ENCODE measurements at places on chromosomes 2 and 18.

DNA sequence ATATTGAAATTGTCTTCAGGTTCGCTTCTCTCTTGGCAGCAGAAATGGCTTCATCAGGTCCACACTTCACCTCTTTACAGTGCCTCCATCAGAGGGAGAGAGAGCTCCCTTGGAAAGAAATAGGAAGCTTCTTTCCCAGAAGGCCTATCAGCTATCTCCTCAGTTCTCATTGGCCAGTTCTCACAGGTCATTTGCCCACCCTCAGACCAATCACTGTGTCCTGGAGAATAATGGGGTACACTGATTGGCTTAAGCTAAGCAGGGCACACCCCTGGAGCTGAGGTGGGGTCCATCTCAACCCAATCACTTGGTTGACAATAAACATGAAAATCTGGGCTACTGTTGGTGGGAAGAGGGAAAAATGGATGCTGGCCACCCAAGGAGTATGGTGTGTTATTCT is 5.2 kb downstream of the GNLY start:
- no peak for DNase-seq

GRCh38 chr2:145563741-145564615 is 1044.1 kb upstream of the ZEB2 start:
- DNase-seq: peak; percentile 12

GRCh38 chr18:69239849-69240674 is 160.6 kb upstream of the DOK6 start:
- DNase-seq: no peak

DNA sequence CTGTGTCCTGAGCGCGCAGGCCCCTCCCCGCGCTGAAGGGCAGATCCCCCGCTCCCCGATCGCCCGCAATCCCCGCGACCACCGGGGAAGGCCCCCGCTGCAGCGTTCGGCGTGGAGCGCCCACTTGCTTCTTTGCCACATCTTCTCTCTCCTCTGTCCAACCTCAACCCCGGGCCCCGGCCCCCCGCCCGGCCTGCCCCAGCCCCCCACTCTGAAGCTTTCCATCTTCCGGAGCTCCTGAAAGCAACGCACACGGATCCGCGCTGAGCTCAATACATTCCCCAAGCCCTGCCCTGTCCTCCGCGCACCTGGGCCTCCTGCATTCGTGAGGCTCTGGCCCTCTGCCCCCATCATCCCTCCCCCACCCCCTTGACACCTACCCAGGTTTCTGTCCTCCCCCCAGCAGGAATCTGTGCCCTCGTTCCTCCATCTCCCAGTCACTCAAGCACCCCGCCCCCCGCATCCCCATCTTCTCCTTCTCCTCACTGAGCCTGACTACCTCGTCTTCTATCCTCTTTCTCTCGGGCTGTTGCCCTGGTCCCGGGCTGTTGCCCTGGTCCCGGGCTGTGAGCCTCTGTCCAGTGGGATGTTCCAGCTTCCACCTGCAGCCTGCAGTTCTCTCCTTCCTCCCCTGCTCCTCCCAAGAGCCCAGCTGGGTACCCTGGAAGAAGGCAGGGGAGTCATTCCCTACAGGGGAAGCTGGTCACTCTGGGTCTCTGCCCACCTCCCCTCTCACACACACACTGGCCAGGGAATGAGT is 7.8 kb downstream of the SPEG start:
- DNase-seq: no peak

GRCh38 chr2:54579682-54580620 is 123.8 kb downstream of the SPTBN1 start:
- peak; percentile 82 for DNase-seq

GRCh38 chr2:241314226-241315092 is 1.0 kb downstream of the HDLBP start:
- DNase-seq: no peak

- DNase-seq: no peak
Measured at GRCh38 chr2:88254437-88255091, 84.4 kb downstream of the THNSL2 start.

- no peak for DNase-seq
Measured at GRCh38 chr18:64082513-64082912, 66.4 kb downstream of the LINC00305 start.

GRCh38 chr2:240468303-240469238 is 33.1 kb downstream of the GPC1 start:
- no peak for DNase-seq

DNA sequence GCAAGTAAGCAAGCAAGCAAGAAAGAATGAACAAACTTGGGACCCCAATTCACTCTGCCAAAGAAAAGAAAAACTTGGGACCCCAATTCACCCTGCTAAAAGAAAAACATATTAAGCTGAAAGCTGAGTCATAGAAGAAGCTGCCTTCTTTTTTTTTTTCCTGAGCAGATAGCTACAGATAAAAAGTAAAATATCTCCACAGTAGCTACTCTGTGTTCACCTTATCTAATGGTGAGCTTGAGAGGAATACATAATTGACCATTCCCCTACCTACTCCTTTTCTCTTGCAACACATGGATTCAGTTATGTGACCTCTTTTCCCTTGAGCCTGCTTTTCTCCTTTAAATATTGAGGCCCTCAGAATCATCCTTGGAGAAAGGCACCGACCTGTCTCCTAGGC is 63.0 kb downstream of the MCFD2 start:
- no peak for DNase-seq

DNA sequence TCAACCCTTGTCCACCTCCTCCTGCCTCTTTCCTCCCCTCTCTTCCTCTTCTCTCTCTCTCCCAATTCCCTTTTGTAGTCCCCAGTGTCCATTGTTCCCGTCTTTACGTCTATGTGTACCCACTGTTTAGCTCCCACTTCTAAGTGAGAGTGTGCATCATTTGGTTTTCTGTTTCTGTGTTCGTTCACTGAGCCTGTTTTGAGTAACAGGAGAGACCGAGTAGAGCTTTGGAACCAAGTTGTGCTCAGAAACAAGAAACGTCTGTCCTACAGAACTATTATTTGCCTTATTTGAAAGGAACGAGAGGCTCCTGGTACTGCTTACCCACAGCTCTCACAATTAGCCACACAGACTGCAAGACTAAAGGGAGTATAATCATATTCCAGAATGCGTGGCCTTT is 50.1 kb upstream of the MAPRE2 start:
- no peak for DNase-seq

DNA sequence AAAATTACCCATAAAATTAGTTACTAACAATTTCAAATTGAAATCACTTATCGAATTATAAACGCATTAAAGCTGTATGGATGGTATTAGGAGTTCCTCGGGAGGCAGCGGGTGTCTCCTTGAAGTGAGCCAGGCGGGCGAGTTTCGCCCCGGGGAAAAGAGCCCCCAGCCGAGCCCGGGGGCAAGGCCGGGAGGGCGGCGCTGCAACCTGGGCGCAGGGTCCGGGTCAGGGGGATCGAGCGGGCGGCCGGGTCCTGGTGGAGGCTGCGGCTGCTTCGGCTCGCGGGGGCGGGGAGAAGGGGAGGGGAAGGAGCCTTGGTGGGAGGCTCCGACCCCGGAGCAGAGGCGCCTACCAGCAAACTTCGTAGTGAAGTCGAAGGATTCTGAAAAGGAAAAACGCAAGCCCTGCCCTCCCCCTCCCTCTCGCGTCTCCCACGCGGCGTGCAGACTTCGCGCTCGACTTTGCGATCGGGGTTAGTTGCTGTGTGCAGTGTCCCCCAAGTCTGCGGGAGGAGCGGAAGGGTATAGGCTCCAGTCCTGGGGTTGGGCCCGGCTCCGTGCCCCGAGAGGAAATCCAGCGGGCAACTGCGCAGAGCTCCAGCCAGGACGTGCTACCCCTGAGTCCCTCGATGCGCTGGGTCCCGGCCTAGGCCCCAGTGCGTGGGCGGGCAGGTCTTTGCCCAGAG is 140.8 kb downstream of the MEIS1 start:
- no peak for DNase-seq

DNA sequence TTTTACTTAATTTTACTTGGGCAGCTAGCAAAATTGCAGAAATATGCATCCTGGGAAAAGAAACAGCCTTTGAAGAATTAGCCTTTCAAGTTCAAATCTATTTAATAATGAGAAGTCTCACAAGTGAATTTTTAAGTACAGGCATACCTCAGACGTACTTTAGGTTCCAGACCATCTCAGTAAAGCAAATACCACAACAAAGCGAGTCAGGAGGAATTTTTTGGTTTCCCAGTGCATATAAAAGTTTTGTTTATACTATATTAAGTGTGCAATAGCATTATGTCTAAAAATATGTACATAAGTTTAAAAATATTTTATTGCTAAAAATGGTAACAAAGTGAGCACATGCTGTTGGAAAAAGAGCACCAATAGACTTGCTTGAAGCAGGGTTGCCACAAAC is 50.8 kb upstream of the TWSG1 start:
- DNase-seq: no peak

DNA sequence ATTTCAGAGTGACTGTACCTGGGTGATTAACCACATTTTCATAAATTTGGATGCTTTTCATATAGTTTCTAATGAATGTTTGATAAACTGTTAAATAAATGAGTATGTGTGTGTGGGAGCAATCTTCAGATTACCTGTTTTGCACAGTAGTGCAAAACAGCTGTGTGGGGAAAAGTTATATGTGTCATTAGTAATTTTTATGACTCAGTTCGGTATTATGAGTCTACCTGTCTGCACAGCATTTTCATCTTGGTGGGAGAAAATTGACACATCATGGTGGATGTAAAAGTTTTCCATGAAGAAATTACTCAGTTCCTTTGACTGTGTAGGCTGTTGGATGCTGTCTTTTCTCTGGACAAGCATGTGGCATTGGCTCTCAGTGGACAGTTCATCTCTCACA is 43.8 kb downstream of the LTBP1 start:
- DNase-seq: no peak

DNA sequence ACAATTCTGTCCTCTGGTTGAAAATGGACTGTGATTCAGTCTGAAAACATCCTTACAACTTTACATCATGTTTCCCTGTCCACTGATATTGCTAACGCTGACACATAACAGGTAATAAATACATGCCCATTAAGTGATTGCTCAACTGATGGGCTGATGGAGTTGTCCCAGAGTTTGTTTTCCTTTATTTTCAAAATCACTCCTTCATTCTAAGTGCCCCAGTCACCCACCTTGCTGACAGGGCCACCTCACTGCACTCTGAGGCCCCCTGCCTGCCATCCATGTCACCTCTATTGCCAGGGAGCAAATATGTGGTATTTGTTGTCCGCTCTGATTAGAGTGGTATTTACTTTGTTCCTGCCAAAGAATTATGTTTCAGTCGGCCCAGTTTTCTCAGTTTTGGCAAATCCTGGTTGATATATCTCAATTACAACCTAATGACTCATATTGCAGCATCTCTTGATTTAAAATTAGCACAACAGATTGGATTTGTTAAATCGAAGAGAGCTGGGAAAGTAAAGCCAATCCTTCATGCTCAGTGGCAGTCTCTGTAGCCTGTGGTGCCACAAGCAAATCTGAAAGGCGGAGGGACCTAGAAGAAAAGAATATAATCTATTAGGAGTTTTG is 105.1 kb downstream of the RDH14 start:
- DNase-seq: no peak

GRCh38 chr2:127410871-127411652 is 7.2 kb upstream of the PROC start:
- no peak for DNase-seq

- no peak for DNase-seq
Measured at GRCh38 chr18:34864836-34865497, 154.9 kb downstream of the DTNA start.

GRCh38 chr18:42564761-42565160 is 550.7 kb downstream of the RIT2 start:
- no peak for DNase-seq

GRCh38 chr18:44955825-44956224 is 275.1 kb downstream of the SETBP1 start:
- no peak for DNase-seq

- no peak for DNase-seq
Measured at GRCh38 chr2:3784731-3785130, 81.4 kb downstream of the DCDC2C start.

- DNase-seq: no peak
Measured at GRCh38 chr2:190528521-190529001, 6.0 kb downstream of the NEMP2 start.

- no peak for DNase-seq
Measured at GRCh38 chr2:60271713-60272112, 281.7 kb downstream of the BCL11A start.

- no peak for DNase-seq
Measured at GRCh38 chr2:153601812-153602211, 123.2 kb upstream of the RPRM start.

- no peak for DNase-seq
Measured at GRCh38 chr2:214477305-214477704, 66.5 kb downstream of the VWC2L start.

- peak; percentile 84 for DNase-seq
Measured at GRCh38 chr2:226977775-226978190, 141.9 kb downstream of the RHBDD1 start.

DNA sequence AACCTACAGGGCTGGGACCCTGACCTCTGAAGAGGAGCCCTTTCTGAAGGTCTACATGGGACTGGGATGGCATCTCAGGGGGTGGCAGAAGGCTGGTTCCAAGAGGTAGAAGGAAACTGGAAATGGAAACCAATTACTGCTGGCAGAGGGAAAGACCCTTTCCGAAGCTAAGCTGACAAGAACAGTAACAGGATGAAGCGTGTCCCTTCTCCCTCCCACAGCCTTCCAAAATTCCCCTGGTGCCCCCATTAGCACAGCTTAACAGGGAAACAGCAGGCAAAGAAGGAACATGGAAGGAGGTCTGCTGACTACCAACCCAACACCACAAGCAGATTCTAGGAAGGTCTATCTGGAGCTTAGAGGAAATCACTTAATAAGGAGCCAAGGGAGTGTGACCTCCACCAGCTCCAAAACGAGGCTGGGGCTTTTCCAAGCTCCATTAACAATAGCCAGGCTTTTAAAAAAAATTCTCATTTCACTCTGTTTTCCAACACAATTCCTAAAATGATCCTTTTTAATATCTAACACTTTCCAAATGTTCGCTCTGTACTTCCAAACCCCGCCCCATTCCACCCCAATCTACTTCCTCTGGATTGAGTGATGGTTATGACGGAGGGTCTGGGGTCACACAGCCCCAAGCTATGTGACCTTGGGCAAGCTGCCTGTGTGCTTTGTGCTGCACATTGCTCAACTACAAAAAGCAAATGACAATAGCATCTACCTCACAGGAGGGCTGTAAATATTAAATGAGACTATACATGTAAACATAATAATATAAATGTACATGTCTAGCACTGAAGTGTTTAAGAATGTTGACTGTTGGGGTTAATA is 55.2 kb downstream of the STK39 start:
- DNase-seq: no peak

DNA sequence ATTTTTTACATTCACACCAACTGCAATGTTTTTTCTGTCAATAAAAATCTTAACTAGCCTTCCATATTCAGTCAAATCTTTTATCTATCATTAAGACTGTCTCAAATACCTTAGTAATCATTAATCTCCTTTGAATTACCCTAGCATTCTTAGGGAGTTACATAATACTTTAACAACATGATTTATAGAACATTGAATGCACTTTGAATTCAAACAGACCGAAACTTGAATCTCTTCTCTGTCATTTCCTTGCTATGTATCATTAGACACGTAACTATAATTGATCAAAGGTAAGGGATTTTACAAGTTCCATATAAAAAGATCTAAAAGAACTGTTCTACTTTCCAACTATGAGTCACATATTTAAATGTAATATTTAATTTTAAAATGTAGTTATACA is 330.9 kb downstream of the RIT2 start:
- no peak for DNase-seq
